ENCODE measurements at places on chromosomes 3 and 15. TPM values are rescaled to one million over a fixed set of nuclear protein-coding genes. Genes with fewer than 3 reads are reported as not detected.

- no peaks in the 10 kb centered on the region for H3K4me1 ChIP-seq
- H3K36me3 ChIP-seq: no peaks in the 10 kb centered on the region
- H3K27me3 ChIP-seq: no peaks in the 10 kb centered on the region
- H3K4me3 ChIP-seq: no peak overlapping the region
Measured at GRCh38 chr15:77173487-77173886, 102.6 kb upstream of the TSPAN3 start.

DNA sequence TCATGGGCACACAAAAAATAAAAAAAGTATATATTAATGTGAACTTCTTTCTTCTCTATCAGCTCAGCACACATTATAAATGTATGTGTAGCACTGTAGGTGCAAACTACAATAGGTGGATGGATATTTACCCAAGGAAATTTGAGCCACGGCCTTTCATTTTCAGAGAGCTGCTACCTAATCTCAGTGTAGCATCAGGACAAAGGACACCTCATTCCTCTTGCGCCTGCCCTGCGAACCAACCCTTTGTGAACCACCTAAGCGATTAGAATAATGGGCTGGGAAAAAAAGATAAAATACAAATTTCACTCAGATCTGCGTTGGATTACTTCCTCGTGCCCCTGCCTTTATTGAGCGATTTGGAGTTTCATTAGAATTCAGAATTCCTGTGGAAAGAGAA, 263.2 kb downstream of the NR2F2 start:
- 0 out of 2 replicates have a peak, but pooled peaks cover 2% of the 10 kb centered on the region for H3K27me3 ChIP-seq
- H3K4me1 ChIP-seq: no peaks in the 10 kb centered on the region
- peak overlapping the region; percentile 27 for H3K4me3 ChIP-seq
- no peaks in the 10 kb centered on the region for H3K36me3 ChIP-seq

Gene ZNF197
- total RNA-seq: 7.0 TPM

DNA sequence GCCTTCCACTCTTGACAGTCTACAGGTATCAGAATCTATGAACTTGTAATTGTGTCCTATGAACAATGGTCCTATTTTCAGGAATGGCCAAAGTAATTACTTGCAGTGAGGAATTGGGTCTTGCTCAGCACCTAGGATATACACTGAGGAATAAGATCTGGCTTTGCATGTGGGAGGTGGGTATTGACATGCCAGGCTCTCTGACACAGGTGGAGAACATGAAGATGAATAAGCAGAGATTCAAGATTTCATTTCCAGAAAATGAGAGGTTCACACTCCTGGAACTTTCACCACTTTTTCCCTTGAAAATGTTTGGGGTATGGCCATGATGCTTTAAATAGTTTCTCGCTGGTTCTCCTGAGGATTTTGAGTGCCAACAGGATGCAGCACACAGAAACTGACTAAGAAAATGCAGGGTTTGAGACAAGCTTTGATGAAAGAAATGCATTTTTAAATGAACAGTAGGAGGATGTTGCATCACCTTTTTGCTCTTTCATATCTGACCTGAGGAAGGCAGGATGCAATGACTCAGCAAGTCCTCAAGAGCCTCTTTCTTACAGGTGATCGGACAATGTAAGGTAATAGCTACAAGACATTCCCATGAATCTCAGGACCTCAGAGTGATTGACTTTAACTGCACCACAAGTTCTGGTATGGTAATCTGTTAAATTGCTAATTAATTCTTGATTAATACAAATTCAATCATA, 3.7 kb downstream of the HRG start:
- H3K27ac ChIP-seq: no peak overlapping the region
- no peaks in the 10 kb centered on the region for H3K36me3 ChIP-seq
- H3K4me1 ChIP-seq: no peaks in the 10 kb centered on the region
- peaks cover 16% of the 10 kb centered on the region for H3K27me3 ChIP-seq

GRCh38 chr15:66515901-66516322, 10.8 kb downstream of the ZWILCH start:
- DNase-seq: no peak
- no peak overlapping the region for H3K4me3 ChIP-seq
- H3K36me3 ChIP-seq: peaks cover 11% of the 10 kb centered on the region
- no peaks in the 10 kb centered on the region for H3K27me3 ChIP-seq
- H3K27ac ChIP-seq: no peak overlapping the region

Gene CYP8B1
- total RNA-seq: 0.08 TPM

Gene MESP2
- total RNA-seq: 1.1 TPM

Gene SYNPR
- total RNA-seq: not detected

All from Panc1 (cell line).